ENCODE measurements at places on chromosomes 6 and 20. TPM values are rescaled to one million over a fixed set of nuclear protein-coding genes. Genes with fewer than 3 reads are reported as not detected.

DNA sequence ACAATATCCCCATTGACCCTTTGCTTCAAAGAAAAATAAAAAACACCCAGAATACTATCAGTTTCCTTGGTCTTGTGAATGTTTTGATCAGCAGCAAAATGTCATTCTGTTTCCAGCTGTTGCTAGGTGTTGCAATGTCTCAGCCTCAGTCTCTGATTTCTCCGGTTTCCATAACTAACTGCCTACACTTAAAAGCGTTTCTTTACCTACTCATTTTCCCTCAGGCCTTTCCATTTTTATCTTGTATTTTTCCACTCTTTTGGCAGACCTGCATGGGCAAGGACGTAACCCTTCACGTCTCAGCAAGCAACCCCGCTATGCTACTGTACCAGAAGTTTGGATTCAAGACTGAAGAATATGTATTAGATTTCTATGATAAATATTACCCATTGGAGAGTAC lies 49.4 kb downstream of the KAT14 start:
- DNase-seq: no peak

- DNase-seq: no peak
Measured at GRCh38 chr6:143058987-143059386, 1.7 kb upstream of the AIG1 start.

- no peak for DNase-seq
Measured at GRCh38 chr6:154390034-154390433, 33.4 kb upstream of the IPCEF1 start.

- no peak for DNase-seq
Measured at GRCh38 chr6:16621002-16621401, 140.3 kb downstream of the ATXN1 start.

GRCh38 chr20:4244700-4245485 lies 229.5 kb upstream of the RNF24 start:
- DNase-seq: no peak

DNA sequence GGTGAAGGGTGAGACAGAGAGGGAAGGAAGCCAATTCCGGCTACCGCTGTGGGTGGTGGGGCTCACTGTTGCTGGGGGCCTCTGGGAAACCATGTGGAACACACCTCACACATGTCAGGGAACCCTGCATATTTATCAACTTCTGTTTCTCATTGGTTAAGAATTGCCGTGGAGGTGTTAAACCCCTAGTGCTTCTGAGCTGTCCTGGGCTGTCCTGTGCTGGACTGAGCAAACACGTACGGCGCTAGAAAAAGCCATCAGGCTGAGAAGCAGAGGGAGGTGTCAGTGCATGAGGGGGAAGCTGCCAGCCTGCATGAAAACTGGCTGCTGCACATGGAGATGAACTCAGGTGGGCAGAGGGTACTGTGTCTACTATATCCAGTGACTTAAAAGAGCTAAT lies 103.9 kb upstream of the JAG1 start:
- no peak for DNase-seq

DNA sequence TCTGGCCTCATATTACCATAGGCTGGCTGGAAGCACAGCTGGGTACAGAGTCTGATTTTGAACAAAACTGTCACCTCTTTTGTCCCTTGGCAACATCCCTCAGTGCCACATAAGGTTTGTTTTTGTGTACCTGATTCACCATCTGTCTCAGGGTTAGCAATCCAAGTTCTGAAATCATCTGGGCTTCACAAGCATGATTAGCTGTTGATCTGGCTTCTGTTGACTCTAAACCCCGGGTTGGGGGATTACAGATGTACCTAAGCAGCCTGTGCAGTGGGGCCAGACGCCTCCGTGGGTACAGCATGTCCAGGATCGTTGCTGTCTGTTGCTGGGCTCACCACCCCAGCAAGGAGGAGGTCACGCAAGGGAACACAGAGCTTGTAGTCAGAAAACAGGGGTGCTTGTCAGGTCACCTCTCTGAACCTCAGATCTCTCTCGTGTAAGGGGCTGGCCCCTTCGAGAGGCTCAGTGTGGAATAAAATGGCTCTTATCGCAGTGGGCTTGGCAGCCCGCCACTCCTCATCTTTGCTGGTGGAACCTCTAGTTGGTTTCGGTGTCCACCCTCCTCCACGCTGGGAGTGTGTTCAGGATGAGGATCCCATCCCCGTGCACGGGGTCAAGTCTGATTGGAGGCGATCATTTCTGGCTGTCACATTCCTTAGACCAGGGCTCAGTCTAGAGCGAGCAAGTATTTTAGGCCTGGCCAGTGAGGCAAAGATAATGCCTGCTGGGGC lies 39.2 kb upstream of the ZNF831 start:
- no peak for DNase-seq

DNA sequence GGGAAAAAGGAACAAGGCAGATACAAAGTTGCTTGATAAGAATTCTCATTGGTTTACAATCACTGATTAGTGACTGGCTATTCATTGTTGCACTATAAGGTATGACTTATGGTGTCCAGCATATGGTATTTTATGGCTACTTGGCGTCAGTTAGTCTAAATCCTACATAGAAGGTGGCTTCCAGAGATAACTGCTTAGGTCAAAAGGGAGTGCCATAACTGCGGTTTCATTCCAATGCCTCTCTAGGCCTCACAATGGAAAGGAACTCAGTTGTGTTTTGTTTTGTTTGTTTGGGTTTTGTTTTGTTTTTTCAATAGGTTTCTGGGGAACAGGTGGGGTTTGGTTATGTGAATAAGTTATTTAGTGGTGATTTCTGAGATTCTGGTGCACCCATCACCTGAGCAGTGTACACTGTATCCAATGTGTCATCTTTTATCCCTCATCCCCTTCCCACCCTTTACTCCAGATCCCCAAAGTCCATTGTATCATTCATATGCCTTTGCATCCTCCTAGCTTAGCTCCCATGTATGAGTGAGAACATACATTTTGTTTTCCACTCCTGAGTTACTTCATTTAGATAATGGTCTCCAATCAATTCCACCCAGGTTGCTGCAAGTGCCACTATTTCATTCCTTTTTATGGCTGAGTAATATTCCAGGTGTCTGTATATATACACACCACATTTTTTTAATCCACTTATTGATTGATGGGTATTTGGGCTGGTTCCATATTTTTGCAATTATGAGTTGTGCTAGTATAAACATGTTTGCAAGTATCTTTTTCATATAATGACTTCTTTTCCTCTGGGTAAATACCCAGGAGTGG lies 7.0 kb downstream of the GOPC start:
- DNase-seq: no peak

DNA sequence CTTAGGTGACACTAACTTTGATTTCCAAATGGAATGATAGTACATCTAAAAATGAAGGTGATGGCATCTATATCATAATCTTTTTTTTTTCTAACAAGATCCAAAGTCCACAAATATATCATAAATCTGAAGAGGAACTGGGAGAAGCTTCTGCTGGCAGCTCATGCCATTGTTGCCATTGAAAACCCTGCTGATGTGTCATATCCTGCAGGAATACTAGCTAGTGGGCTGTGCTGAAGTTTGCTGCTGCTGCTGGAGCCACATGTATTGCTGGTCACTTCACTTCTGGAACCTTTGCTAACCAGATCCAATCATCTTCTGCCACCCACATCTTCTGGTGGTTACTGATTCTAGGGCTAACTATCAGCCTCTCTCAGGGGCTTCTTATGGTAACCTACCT lies 27.4 kb upstream of the KHDC1 start:
- DNase-seq: no peak

DNA sequence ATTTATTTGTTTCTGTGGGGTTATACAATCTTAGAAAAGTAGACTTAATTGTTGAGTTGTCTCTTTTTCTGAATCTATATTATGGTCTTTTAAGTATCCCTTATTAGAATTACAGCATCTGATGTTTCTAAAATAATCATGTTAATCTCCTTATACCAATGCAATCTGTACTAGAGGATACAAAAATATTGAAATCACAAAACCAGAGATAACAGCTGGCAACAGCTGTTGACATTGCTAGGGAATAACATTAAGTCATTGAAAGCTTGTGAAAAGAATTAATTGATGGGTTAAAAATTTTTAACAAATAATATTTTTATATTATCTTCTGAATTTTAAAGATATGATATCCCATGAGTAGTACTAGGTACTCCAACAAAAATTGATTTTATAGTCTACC lies 162.6 kb downstream of the COL19A1 start:
- no peak for DNase-seq

- no peak for DNase-seq
Measured at GRCh38 chr6:166296035-166296883, 11.9 kb downstream of the PRR18 start.

- no peak for DNase-seq
Measured at GRCh38 chr6:11012976-11013720, 31.0 kb downstream of the ELOVL2 start.

DNA sequence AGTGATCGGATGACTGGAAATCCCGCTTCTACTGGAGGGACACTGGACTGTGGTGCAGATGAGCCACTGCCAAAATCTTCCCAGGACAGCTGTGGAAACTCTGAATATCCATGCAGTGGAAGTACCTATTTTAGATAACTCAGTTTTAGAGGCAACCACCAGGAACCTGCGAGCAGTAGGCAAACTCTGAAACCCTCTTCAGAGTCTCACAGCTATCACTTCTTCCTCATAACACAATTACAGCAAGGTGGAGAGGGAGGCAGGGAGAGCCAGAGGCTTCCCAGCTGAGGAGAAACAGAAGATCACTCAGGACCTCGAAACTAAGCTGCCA lies 322.8 kb upstream of the NT5E start:
- no peak for DNase-seq

GRCh38 chr20:58573986-58574385 lies 58.8 kb upstream of the APCDD1L start:
- DNase-seq: no peak

GRCh38 chr6:13763740-13764381 lies 50.5 kb downstream of the MCUR1 start:
- no peak for DNase-seq

- no peak for DNase-seq
Measured at GRCh38 chr6:25354078-25354932, 75.1 kb downstream of the CARMIL1 start.

Gene ZNF831
- 2.2 TPM for total RNA-seq

Gene FOXA2
- total RNA-seq: not detected

Gene SGK2
- total RNA-seq: 5.4 TPM

Gene RAB5IF
- 64.3 TPM for total RNA-seq

Gene HSPA1A
- 345 TPM for total RNA-seq

Gene FAM217B
- 12.8 TPM for total RNA-seq

Gene LAMP5
- 0.74 TPM for total RNA-seq

Gene KPNA5
- total RNA-seq: 7.9 TPM

Gene PDE7B
- 6.9 TPM for total RNA-seq

Gene PI16
- 88.6 TPM for total RNA-seq

Gene NRN1
- total RNA-seq: 9.8 TPM

Gene SEL1L2
- not detected for total RNA-seq

Gene TUBB2B
- 6.9 TPM for total RNA-seq

Gene PPP1R16B
- 6.4 TPM for total RNA-seq

Gene HAO1
- total RNA-seq: not detected

Data from vagina (tissue), 2 donors.